ENCODE measurements at places on chromosomes 1 and 21.

DNA sequence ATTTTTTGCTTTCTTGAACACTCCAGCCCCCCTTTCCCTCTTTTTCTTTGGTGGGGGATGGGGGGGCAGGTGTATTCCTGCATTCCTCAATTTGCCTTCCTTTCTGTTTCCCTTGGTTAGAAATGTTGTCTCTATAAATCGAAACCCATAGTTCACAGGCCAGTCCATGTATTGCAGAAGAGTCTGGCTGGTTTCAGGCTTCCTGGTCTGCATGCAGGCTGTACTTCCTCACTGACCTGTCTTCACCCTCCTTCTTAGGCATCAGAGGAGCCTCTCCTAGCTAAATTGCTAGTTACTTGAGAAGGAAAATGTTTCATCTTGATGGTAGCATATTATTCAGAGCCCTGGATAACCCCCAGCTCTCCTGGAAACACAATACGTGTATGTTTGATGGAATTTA lies 140.0 kb downstream of the SPATA46 start:
- no peak for DNase-seq

DNA sequence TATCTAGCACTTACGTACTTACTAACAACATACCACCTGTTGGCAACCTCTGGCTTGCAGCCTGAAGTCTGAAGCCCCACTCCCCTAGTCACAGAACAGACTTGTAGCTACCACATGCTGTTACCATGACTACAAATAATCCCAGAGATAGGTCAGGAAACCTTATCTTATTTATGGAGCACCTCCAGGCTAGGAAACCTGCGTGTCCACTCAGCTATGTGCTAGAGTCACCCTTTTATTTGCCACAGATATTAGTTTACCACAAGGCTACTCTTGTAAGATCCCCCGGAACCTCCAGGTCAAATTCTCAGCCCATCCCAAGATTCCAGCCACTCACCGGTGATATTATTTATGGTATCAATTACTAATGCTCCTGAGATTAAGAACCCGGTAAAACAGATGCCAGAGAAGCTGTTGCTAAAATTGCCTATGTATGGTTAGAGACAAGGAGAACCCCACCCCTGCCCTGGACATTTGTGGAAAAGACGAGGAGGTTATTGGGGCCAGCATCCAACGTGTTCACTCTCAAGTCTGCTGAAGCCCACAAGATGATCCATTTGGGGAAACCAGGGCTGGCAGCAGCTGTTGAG lies 116.5 kb downstream of the TBX15 start:
- peak; percentile 47 for DNase-seq

- no peak for DNase-seq
Measured at GRCh38 chr1:52727114-52727586, 897 bp downstream of the ZYG11B start.

DNA sequence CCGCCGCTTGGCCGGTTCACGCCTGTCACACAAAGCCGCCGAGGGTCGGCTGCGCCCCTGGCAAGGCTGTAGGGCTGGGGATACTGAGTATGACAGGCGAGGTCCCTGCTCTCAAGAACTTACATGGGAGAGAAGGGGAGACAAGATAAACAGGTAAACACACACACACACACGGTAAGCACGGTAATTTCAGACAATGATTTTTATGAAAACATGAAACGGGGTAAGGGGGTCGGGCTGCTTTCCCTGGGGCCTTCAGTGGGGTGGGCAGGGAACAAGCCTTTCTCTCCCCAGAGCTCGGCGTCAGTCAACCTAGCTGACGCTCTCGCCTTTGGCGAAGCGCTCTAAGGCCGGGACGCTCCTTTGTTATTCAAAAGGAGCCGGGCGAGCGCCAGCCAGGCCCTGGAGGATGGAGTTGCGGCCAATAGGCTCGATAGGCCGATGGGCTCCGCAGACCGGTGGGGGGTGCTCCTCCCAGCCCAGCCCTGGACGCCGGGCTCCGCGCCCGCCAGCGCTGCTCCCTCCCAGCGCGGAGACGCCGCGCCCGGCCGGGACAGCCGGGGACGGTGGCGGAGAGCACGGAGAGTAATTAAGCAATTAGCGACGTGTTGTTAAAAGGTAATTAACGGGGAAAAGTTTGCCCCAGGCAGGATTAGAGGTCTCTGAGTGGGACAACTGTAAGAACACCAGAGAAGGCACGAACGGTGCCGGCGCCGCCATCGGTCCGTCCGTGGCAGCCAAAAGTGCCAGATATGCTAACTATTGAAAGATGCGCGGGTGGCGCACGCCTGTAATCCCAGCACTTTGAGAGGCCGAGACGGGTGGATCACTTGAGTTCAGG lies 950 bp upstream of the INKA2 start:
- DNase-seq, result peak; percentile 63

GRCh38 chr1:79554688-79555087 lies 548.2 kb upstream of the ADGRL4 start:
- no peak for DNase-seq

- no peak for DNase-seq
Measured at GRCh38 chr1:232949636-232950196, 695 bp upstream of the NTPCR start.

- no peak for DNase-seq
Measured at GRCh38 chr1:175690298-175690697, 53.1 kb downstream of the TNR start.
